ENCODE measurements at places on chromosomes 5 and 9.

DNA sequence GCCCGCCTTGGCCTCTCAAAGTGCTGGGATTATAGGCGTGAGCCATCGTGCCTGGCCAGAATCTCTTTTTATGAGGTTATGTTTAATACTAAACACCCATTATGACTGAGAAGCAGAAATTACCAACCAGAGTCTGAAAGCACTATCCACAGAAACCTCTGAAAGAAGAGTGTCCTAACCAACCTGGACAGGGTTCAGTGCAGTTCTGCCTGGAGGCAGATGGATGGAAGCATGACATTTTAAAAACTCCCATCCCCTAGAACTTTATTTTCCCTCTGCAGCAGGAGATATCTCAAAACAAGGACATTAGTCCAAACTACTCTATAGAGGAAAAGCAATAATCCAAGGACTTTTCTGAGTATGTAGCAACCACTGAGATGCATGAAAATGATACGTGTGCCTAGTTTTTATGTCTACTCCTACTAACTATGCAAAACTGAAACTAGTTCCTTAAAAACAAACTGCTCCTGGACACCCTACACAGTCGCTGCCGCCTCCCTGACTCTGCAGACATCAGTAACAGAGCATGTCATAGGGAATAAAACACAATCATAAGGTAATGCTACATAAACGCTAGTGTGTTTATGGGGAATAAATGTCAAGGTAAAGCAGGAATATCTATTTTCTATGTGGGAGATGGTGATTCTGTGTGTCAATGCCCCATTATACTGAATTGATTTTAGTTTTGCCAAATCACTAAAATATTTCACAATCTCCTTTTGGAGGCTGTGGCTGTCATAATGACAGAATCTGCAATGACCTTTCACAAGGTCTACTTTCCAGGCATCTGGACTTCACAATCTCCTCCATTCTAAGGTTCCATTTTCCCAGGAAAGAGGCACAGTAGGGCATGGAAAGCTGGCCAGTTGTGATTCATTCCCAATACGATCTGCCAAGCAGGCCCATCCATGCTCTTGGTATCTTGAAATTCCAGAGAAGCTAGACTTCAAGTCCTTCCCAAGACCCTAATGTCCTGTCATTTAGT lies 122.8 kb downstream of the SIL1 start:
- DNase-seq: no peak

GRCh38 chr5:65142016-65142415 lies 339.7 kb downstream of the ADAMTS6 start:
- DNase-seq: no peak

DNA sequence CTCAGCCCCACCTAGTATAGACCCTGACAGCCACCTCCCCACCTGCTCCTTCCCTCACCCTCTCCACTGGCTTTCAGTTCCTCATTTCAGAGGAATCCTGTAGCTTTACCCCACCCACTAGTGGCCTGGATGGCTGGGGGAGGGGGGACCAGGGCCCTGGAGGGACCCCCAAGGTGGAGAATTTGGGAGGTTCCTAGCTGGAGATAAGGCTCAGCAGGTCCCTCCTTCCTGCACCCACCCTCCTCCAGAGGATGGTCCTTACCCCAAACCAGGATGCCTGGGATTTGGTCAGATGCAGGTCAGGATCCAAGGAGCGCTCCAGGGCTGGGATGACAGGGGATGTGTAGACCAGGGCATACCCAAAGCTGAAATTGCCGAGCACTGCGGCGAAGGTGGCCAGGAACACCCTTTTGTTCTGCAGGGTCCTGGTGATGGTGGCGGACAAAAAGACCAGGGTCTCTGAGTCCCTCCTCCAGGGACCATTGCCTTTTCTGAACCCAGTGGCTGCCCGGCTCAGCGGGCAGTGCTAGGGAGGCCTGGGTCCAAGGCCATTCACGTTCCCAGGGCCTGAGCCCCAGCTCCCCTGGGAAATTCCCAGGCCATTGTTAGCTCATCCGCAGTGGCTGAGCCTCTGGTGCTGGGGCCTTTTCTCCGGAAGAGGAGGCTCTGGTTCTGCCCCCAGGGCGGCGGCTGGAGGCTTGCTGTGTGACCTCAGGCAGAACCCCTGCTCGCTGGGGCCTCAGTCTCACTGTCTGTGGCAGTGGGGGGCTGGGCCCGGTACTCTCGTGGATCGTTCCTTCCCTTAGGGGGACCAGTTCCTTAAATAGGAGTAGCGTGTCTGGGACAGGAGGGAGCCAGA lies 678 bp downstream of the SLC2A6 start:
- peak; percentile 14 for DNase-seq

GRCh38 chr5:88657906-88658775 lies 224.8 kb downstream of the MEF2C start:
- no peak for DNase-seq

DNA sequence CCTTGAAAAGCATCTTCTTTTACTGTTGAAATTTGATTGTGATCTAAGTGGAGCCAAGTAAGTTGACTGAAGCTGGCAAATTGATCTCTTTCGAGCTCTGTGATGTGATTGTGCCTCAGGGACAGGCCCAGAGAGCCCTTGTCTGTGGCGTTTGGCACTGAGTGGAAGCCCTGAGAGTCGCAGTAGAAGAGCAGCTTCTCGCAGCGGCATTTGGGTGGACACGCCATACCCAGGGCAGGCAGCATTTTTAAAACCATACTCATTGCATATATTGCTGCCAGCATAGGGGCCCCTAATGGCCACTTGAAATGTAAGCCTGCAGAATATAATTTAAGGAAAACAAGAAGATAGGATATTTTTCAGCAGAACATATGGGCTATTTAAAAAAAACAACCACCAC lies 894 bp downstream of the LRRTM2 start:
- no peak for DNase-seq

DNA sequence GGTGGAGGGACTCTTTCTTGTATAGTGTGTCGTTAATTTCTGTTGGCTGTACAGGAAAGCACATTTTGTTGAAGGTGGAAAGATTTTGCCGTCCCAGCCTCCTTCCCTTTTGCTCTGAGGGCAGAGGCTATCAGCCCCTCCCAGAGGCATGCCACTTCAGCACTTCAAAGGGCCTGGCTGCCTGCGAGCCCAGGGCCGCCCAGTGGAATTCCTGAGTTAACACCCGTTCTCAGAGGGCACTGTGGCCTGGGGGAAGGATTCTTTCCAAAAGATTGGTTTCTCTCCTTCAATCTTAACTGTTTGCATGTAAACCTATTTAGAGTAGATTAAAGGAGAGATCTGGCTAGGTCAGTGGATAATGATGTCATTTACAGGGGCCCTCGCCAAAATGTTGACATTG lies 238.6 kb downstream of the FANCC start:
- DNase-seq: no peak

GRCh38 chr5:124537107-124537506 lies 209.3 kb downstream of the ZNF608 start:
- no peak for DNase-seq
